ENCODE measurements at places on chromosomes 7 and 10.

GRCh38 chr10:71968553-71969474 lies 4.6 kb downstream of the CHST3 start:
- DNase-seq: no peak

GRCh38 chr7:108997480-108997879 lies 427.8 kb downstream of the DNAJB9 start:
- no peak for DNase-seq

- DNase-seq: no peak
Observed at GRCh38 chr10:90126256-90126595, 424.8 kb downstream of the KIF20B start.

DNA sequence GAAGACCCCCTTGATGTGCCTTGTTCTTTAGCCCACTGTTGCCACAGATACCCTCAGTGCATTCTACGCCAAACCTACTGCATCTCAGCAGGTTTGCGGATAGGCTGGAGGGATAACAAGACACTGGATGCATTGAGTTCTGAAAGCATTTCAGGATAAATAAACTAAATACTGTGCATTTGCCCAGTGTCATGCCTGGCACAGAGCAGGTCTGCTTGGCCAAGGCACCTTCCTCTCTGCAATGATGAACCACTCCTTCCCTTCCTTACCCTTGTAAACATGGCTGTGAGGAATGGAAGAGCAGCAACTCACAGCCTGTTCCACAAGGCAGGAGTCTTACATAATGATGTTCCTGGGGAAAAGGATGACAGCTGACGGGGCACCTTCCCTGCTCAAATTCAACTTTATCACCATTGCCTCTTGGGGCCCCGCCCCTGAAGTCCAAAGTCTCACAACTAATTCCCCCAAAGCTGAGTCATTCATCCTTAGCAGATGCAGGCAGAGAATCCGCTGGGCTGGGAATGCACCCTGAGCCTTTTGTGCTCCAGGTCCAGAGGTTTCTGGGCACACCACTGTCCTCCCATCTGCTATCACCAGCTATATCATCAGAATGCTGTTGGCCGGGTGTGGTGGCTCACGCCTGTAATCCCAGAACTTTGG lies 11.6 kb downstream of the DDX56 start:
- no peak for DNase-seq

GRCh38 chr7:47454069-47454973 lies 127.6 kb downstream of the TNS3 start:
- no peak for DNase-seq

DNA sequence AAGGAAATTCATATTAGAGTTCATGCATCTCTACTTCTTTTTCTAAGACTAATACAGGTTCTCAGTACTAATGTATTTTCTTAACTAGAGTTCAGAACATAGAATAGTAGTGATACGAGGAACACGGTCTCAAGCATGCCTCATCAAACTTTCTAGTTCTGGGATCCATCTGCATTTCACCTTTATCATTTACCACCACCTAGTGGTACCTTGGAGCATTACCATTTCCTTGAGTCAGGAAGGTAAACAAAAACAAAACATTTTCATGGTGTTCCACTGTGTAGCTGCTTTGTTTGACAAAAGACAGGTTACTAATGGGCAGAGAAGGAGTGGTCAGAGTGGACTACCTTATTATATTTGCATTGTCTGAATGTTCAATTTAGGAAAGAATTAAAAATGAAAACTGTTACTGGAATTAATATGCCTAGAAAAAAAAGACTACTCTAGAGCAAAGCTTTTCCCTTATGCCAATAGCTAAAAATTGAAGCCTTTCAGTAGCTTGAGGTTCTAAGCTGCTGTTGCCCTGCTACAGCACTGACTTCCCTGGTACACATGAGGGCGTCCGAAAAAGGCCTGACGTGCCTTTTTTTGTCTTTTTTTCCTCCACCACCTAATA lies 44.5 kb downstream of the STARD3NL start:
- peak; percentile 16 for DNase-seq

DNA sequence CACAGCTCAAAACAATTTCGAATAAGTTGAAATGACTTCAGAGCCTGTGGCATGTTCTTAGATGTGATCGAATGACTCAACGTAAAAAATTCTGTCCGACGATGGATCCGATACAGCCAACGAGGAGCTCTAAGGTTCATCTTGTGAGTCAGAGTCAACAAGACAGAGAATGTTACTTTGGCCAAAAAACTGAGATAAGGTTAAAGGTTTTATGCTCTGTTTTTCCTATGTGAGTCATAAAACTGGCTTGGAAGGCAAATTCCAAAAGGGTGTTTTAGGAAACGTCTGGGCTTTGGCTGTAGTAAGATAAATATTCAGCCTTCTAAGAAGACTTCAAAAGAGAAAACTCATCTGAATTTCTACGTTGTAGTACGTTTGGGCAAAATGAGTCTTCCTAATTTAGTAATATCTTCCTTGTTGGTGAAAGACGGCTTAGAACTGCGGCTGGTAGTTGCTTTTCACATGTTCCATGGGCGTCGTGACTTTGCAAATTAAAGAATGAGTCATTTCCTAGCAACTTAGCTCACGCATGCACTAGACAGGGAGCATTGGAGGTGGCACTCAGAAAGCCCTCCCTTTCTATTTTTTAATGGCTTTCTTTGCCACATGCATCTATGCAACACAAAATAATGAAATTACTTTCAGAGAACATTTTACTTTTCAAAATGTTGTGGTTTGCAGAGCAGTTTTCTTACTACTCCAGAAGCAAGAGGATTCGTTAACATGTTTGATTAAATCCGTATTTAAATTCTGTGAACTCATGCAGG lies 28.2 kb downstream of the PFKP start:
- DNase-seq: no peak

DNA sequence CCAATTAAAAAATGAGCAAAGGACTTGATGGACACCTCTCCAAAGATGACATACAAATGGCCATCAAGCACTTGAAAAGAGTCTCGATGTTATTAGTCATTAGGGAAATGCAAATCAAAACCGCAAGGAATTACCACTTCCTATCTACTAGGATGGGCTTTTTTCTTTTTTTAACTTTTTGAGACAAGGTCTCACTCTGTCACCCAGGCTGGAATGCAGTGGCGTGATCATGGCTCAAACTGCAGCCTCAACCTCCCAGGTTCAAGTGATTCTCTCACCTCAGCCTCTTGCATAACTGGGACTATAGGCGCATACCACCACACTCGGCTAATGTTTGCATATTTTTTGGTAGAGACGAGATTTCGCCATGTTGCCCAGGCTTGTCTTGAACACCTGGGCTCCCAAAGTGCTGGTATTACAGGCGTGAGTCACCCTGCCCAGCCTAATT lies 13.6 kb downstream of the NKX1-2 start:
- no peak for DNase-seq

- no peak for DNase-seq
Observed at GRCh38 chr10:88243836-88244730, 339.0 kb downstream of the RNLS start.

GRCh38 chr7:69412331-69413146 lies 185.7 kb upstream of the AUTS2 start:
- DNase-seq: no peak

- no peak for DNase-seq
Observed at GRCh38 chr10:130770018-130770630, 541.4 kb downstream of the TCERG1L start.

- DNase-seq: no peak
Observed at GRCh38 chr10:127534074-127534473, 15.0 kb upstream of the NPS start.

- DNase-seq: no peak
Observed at GRCh38 chr7:31814187-31814586, 127.2 kb downstream of the PPP1R17 start.

- no peak for DNase-seq
Observed at GRCh38 chr10:132390921-132391675, 5.9 kb upstream of the PWWP2B start.

DNA sequence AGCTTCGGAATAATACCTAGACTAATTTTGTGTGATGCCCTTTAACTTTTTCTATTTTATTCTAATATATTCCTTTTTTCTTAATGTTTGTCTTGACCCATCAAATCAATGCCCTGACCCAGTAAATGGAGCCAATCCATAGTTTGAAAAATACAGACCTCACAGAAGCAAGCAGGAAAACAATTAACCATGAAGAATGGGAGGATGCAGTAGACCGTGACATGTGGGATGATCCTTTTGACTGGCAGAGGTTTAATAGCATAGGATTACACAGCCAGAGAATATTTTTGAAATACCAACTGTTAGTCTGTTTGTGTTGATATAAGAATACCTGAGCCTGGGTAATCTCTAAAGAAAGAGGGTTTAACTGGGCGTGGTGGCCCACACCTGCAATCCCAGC lies 142.6 kb upstream of the NEBL start:
- no peak for DNase-seq

- DNase-seq: no peak
Observed at GRCh38 chr10:14608381-14609001, 166.2 kb downstream of the FAM107B start.

- DNase-seq: no peak
Observed at GRCh38 chr7:149104214-149104613, 13.7 kb upstream of the ZNF786 start.

DNA sequence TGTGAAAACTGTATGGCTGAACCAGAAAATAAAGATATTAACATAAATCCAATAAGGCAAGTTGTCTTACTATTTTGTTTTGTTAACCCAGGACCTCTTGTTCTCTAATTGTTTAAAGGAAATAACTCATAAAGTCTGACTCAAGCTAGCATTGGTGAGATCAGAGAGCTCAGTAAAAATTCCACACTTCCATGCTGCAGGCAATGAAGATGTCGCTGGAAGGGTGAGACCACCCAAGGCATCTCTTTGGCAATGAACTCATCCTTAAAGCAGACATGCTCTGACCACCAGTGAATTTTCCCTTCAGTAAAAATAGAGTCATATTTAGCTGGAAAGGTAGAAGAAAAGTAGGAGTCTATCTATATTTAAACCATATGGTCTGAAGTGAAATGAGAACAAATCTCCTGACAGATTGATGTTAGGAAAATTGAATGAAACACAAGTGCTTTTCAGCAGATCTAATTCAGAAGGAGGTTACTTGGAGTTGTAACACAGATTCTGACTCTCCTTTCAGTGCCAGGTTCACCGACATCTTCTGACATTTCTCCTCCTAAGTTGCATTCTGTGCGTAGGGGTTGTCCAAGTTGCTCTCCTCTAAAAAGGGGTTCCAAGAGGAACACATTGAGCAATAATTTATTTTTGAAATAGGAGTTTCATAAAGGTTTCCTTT lies 32.8 kb upstream of the VIPR2 start:
- no peak for DNase-seq

DNA sequence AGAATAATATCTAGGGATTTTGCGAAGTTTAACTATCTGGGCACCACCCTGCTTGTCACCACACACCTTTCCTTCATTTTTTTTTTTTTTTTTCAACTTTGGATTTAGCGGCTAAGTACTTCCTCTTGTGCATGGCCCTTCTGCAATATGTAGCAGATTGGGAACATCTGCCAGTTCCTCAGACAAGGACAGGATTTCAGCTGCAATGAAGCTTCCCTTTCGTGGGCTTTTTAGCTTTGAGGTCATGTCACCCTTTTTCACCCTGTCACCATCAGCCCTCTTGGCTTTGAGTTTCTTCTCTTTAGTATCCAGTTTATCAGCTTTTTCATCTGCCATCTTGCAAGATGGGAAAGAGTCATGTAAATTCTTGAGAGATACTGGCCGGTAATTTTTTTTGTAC lies 81.6 kb upstream of the ETV1 start:
- no peak for DNase-seq

GRCh38 chr7:97013134-97013844 lies 7.9 kb downstream of the DLX6 start:
- DNase-seq: no peak

DNA sequence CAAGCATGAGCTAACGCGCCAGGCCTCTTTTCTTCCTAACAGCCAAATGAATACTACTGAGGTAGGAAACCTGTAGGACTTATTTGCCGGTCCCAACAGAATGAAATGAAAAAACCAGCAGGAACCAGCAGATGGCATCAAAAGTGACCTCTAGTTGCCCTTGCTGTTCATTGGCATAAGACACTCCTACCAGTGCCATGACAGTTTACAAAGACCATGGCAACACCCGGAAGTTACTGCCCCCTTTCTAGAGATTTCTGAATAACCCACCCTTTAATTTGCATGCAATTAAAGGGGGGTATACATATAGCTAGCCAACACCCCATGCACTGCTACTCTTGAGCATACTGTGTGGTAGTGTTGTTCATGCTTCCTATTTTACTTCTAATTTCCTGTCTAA lies 65.2 kb downstream of the ATE1 start:
- DNase-seq: no peak

DNA sequence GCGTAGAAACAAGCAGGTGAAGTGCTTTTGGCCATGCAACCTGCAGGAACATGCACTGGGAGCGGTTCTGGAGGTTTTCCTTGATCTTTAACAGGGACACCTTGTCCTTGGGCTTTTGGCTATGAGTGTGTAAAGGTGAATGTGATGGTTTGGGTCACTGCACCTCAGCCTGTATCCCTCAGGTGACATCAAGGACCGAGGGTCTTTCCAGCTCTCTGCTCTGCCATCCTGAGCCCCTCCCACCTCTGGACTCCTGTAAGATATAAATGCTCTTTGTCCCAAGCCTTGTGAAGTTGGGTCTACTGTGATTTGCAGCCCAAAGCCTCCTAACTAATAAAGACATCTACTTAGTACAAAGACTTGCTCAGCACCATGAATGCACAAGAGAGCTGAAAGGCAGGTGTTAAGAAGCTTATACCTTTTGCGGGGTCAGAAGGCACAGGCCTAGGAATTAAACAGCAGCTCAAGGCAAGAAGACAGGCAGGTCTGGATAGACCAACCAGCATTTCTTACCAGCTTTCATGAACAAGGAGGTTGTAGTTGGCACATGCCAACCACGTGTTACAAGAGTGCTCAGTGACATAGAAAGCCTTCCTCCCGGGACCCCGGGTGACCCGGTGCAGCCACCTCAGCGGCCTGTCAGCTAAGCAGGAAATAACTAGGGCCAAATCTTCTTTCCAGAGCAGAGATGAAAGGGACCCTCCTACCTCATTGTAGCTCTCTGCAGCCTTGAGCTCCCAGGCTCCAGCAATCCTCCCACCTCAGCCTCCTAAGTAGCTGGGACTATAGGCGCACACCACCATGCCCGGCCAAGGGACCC lies 89.9 kb downstream of the CARD11 start:
- DNase-seq: no peak

GRCh38 chr7:94338921-94339371 lies 55.7 kb upstream of the COL1A2 start:
- DNase-seq: no peak

- no peak for DNase-seq
Observed at GRCh38 chr7:90631502-90631901, 35.4 kb downstream of the CDK14 start.

- no peak for DNase-seq
Observed at GRCh38 chr10:17792991-17793390, 16.2 kb upstream of the MRC1 start.

DNA sequence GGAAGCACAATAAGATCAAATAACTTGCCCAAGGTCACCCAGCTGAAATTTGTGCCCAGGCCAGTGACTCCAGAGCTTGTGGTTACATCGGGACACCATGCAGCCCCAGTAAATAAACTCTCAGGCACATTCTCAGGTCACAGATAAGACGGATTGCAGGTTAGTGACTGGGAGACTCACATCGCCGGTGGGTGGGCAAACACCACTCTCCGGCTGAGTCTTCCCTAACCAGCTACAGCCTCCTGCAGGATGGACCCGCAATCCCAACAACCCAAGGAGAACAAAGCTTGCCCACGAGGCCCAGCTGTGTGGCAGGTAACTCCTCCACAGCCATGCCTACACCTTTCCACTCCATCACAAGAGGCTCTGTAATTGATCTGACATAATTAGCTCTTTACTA lies 81.7 kb upstream of the EFCAB10 start:
- no peak for DNase-seq
